ENCODE measurements at places on chromosomes 7 and 10.

GRCh38 chr7:25312968-25313367 lies 84.7 kb upstream of the NPVF start:
- DNase-seq, result no peak

- DNase-seq, result no peak
Observed at GRCh38 chr7:116483271-116483942, 16.1 kb upstream of the CAV2 start.

DNA sequence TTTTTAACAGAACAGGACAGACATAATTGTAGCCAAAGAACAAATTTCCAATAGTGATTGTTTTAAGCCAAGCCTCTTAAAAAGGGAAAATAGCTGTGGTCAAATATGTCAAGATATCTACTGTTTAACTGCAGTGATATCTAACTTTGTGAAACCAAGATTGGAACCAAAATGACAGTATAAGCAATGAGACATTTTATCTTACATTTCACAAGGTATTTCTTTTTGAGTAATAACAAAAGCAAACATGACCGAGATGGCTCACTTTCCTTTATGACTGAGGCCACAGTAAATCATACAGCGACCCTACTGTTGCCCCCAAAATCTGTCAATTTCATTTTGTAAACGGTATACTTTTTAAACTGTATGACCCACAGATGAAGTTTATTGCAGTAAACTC lies 215.8 kb downstream of the MLLT10 start:
- DNase-seq, result no peak

DNA sequence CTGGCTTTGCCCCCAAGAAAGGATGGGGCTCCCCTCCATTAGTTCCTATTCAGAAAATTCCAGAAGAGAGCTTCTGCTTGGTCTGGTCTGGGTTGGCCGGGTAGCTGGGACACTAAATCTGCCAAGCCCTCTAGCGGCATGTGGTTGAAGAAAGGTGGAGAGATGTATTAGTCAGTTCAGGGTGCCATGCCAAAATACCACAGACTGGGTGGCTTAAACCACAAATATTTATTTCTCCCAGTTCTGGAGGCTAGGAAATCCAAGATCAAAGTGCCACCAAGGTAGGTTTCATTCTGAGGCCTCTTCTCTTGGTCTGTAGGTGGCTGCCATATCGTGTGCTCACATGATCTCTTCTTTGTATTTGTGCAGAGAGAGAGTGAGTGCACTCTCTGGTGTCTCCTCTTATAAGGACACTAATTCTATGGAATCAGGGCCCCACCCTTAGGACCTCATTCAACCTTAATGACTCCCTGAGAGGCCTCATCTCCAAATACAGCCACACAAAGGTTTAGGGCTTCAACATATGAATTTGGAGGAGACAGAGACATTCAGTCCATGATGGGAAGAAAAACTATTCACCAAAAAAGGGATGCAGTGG lies 38.7 kb upstream of the MTPAP start:
- DNase-seq, result no peak

GRCh38 chr7:44762300-44762699 lies 13.7 kb downstream of the ZMIZ2 start:
- no peak for DNase-seq

- DNase-seq, result no peak
Observed at GRCh38 chr10:127150136-127150535, 46.3 kb downstream of the INSYN2A start.

DNA sequence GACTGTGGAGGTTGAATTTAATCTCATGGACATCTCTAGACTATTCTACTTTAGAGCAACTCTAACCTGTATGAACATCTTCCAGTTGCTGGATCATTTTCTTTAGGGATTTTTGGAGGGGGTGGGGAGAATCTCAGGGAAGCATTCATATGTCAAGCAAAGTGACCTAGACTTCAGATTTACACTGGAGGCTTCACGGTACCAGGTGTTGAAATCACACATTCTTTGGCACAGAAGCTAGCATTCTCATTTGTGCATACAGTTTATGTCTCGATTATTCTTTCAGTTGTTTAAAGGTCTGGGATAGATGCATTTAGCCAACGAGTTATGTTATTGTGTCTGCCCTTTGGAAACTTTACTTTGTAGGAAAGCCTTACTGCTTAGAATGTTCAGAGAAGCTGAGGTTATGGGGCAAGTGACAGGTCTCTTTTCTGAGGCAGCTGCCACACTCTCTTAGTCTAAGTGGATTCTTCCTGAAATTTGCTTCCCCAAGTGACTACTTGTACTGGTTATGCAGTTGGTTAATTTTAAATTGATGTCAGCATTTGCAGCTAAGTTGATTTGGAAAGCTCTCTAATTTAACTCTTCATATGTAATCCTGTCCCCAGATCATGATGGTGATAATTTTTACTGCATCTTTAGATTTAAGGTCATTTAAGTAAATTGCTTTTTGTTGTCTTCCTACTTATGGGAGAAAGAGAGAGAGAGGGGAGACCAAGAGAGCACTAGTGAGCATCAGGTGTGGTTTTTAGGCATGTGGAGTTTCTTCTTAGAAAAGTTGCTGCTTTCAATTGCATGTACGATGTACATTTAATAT lies 153.8 kb downstream of the PRKG1 start:
- DNase-seq, result no peak

DNA sequence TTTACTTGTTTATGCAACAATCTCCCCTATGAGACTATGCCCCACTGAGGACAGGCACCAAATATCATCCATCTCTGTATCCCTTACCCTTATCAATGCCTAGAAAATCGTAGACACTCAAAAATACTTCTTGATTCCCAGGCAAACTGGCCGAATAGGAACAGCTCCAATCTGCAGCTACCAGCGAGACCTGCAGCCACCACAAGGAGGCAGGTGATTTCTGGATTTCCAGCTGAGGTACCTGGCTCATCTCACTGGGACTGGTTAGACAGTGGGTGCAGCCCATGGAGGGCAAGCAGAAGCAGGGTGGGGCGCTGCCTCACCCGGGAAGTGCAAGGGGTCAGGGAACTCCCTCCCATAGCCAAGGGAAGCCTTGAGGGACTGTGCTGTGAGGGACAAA lies 10.8 kb upstream of the PPP1R3C start:
- DNase-seq, result no peak

DNA sequence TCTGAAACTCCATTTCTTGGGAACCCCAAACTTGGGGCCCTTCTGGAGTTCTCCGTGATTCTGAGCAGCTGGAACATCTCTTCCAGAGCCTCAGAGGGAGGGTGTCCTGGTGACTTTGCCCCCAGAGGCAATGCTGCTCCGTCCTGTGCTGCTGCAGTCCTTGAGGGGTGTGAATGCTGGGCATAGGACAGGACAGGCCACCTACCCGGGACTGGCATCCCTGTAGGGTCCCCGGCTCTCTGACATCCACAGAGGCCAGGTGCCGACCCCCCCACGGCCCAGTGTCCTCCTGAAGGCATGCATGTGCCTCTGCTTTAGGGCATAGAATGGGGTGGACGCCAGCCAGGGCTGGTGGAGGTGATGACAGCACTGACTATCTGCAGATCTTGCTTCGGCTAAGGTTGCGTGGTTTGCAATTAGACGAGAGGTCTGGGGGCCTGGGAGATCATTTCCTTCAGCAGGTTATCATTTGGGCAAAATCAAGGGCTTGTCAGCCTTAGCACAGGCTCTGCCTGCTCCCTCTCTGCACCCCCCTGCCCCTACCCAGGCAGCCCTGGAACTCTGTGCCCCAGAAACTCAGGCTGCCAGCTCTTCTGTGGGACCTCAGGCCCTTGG lies 136.9 kb upstream of the GPR26 start:
- no peak for DNase-seq

DNA sequence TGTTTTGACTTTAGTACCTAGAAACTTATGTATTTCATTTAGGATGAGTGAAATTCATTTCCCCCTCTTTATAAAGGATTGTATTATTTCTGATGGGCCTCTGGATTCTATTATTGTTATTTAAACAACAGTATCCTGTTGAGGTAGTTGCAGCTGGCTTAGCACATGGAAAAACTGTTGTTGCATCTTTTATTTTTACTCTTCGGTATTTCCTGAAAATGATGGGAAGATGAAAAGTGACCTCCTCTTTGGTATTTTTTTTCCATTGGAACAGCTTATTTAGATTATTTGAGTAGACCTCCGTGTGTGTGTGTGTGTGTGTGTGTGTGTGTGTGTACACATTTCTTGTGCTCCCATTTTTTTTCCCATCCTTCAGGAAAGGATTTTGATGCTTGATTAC lies 129.8 kb downstream of the PRKG1 start:
- DNase-seq, result no peak

- DNase-seq, result no peak
Observed at GRCh38 chr7:99674995-99675742, 4.6 kb downstream of the CYP3A5 start.

- no peak for DNase-seq
Observed at GRCh38 chr7:105989191-105989590, 26.1 kb downstream of the CDHR3 start.

DNA sequence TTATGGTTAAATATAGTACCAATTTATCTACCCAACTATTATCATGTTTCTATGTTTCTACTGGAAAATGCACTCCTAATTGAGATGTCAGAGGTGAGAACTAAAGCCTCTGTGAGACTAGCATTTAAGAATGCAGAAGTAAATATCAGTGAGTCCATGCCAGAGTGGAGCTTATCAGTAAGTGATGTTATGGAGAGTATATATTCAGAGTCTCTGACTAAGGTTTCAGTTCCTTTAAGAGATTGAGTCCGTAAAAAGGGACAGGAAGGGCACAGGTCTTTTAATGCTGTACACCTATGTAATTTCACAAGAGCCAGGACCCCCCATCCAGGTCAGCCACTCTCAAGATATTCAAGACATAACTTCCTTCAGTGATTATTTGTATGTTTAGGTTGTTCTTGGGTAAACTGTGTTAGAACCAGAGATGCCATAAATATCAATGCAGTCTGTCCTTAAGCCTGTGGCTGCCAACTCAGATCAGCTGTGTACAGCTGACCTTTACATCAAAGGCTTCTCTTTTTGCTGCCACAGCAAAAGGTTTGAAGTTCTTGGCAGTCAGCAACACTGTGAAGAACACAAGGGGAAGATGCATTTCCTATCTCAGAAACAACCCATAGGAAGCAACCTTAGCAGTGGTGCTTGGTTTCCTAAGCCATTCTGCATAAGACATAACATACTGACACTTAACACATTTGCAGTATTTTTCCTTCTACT lies 244.8 kb downstream of the BICC1 start:
- DNase-seq, result no peak

Data from posterior cingulate gyrus (tissue), 11 donors.